ENCODE measurements at places on chromosomes 7 and 10.

DNA sequence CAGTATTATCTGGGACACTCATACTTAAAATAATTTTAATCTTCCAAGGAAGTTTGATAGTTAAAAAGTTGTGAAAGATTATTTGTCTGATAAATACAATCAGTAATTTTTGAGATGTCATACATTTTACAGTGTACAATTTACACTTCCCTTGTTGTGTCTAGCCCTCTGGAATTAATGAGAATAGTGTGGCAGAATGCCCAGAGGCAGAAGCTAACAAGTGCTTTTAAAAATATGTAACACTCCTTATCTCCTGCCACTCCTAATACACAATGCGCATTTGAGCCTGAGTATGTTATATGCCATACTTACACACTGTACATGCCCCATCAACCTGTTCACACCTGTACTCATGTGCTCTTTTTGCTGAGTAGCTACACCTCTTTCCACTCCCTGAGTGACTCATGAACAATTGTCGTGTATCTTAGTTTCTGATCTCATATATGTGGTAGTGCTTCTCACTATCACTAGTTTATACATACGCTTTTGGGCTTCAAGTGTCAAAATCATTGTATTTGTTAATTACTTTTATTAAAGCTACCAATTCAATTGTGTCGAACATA is 106.9 kb upstream of the GNAI1 start:
- DNase-seq, result no peak

- no peak for DNase-seq
These were observed 2.4 kb upstream of the VDAC2 start for GRCh38 chr10:75208181-75208580.

- no peak for DNase-seq
These were observed 116.6 kb upstream of the LANCL2 start for GRCh38 chr7:55248526-55248925.

- DNase-seq, result peak; percentile 79
These were observed 110.3 kb upstream of the LANCL2 start for GRCh38 chr7:55254596-55255495.

DNA sequence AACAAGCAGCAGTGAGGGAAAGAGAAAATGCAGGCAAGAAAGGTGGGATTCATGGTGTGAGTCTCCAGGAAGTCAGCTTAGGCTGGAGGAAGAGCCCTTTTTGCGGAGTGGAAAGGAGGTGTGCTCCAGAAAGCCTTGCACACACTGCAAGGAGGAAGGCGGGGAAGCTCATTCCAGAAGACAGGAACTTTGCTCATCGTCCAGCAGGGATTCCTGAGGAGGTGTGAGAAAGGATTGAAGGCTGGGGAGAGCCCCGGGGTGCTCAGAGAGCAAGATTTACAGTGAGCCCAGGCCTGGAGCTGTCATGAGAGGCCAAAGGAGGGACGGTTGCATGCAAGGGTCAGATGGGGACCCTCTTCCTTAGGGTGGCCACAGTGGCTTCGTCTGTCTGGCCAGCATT is 17.6 kb downstream of the SLC29A3 start:
- DNase-seq, result no peak

GRCh38 chr10:129410688-129411392 is 56.2 kb upstream of the MGMT start:
- DNase-seq, result no peak

GRCh38 chr10:76071653-76072365 is 640.4 kb downstream of the LRMDA start:
- peak; percentile 62 for DNase-seq

DNA sequence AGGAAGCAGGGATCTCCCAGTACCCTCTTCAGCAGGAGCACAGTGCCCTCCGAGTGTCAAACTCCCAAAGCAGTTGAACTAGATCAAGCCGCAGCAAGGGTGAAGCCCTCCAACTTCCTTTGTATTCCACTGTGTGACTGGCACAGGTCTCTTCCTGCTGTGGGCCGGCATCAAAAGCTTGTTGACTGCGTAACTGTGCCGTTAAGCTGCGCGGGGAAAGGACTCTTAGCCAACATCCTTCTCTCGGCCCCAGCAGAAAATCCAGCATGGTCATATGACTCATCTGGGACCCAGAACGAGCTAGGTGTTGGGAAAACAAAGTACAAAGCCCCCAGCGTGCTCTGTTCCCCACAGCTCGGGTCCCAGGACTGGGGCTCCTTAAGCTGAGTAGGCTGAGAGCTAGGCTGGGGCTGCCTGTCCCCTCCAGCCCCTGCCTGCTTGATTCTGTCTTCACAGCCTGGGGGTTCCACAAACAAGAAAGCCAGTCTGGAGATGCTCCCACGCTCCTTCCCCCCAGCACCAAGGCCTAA is 52.2 kb downstream of the COL17A1 start:
- DNase-seq, result no peak

- DNase-seq, result no peak
These were observed 7.6 kb downstream of the ATP5F1C start for GRCh38 chr10:7795605-7796004.

DNA sequence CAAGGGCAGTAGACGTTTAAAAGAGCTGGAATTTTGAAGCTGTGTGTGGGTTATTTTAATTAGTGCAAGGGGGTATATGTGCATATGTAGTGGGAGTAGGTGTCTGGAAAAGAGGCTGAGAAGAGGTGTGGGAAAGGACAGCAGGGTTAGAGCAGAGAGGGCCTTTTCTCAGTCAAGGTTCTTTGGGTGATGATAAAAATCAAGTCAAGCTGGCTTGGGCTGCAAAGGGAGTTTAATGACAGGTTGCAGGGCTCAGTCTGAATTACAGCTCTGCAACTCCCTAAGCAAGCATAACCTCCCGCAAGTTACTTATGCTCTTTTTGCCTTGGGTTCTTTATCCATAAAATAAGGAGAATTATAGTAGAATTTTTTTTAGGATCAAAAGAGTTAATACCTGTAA is 83.5 kb downstream of the RELN start:
- DNase-seq, result no peak

DNA sequence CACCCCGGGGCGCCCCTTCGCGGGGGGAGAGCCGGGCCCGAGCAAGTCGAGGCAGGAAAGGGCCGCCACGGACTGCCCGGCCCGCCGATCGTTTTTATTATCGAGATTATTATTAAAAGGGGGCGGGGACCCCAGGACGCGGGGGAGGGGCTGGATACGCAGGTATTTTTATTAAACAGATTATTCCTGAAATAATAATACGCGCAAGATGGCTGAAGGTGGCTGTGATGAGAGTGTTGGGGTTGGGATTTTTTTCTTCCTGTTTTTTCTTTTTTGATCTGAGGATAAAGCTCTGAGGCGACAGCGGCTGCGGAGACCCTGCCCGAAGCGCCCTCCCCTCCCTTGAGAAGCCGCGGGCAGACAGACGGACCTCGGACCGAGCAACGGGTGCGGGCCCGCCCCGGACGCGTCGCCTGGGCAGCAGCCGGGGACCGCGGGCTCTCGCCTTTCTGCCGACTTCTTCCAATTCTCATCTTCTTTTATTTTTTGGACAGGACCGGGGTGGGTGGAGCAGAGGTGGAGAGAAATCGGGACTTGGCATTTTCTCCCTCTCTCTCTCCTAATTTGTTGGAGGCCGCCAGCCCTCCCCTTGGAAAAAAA is 1.4 kb upstream of the TRIM8 start:
- DNase-seq, result no peak

GRCh38 chr7:77649716-77650349 is 46.4 kb upstream of the RSBN1L start:
- DNase-seq, result no peak

DNA sequence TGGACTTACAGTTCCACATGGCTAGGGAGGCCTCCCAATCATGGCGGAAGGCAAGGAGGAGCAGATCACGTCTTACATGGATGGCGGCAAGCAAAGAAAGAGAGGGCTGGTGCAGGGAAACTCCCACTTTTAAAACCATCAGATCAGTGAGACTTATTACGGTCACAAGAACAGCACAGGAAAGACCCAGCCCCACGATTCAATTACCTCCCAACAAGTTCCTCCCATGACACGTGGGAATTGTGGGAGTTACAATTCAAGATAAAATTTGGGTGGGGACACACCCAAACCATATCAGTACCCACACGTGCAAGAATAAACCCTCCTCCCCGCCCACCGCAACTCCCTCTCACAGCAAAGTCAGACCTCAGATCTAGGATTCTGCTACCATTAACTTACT is 4.5 kb upstream of the AIFM2 start:
- DNase-seq, result no peak
